ENCODE measurements at places on chromosomes 12 and 14.

GRCh38 chr12:100239589-100239988, 27.3 kb downstream of the DEPDC4 start:
- no peak for DNase-seq

DNA sequence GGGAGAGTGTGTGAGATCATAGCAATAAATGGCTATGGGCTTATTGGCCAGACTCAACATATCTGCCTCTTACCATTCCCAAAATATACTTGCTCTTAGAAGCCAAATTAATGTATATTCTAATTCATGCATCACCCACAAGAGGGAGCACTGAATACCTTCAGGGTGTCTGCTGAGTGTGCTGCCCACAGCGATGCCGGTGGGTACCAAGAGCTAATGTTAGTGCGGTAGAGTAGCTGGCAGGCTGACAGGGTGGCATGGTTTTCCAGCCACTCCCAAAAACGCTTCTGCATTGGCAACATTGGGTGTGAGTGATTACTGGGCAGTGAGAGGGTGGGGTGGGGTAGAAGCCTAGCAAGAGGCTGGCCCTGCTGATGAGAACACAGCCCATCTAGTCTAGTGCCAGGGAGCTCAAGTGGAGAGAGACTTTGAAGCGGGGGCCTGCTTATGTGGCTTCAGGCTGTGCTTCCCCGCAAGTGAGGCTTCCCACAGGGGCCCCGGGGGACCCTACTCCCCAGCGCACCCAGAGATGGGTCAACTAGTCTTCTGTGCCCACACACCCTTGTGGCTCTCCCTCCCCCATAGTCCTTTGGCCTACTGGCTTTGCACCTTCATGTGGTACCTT, 9.2 kb upstream of the PLEKHD1 start:
- no peak for DNase-seq

DNA sequence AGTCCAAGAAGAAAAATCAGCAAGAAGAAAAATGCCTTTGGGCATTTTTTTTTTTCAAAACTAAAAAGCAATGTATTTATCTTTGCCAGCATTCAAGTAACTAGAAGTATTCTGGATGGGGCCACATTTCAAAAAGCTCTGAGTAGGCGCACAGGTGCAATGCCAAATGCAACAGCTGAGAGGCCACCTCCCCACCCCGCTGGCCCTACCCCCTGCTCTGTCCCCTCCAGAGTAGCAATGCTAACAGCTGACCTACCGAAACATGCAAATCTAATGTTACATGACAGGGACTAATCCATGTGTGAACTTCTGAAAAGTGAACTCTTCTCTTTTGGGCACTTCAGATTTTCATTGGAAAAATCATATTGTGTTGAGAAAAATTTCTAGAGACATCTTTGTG, 153.7 kb upstream of the SLC38A2 start:
- no peak for DNase-seq

DNA sequence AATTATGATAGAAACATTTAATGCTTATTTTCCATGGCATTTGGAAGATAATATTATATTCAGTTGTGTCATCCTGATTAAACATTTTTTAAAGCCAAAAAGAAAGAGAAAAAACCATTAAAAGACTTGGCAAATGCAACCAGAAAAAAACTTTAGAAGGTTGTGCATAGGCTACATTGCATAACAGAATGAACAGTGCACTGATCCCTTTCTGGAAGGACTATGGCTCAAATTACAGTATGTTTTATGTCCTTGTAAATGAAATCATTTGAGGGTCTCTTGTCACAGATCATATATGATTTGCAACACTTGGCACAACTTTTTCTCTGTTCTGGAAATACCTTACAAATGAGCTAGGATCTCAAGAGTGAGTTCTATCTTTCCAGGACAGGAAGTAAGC, 275.2 kb upstream of the FLRT2 start:
- peak; percentile 62 for DNase-seq

DNA sequence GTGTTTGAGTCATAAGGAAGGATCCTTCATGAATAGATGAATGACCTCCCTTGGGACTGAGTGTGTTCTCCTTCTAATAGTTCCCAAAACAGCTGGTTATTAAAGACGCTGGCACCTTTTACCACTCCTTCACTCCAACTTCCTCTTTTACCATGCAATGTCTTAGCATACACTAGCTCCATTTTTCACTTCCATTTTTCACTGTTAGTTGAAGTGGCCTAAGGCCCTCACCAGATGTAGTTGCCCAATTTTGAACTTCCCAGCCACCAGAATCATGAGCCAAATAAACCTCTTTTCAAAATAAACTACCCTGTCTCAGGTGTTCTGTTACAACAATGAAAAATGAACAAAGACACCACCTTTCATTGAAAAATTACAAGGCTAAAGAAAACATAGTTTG, 64.7 kb downstream of the GPR65 start:
- no peak for DNase-seq

DNA sequence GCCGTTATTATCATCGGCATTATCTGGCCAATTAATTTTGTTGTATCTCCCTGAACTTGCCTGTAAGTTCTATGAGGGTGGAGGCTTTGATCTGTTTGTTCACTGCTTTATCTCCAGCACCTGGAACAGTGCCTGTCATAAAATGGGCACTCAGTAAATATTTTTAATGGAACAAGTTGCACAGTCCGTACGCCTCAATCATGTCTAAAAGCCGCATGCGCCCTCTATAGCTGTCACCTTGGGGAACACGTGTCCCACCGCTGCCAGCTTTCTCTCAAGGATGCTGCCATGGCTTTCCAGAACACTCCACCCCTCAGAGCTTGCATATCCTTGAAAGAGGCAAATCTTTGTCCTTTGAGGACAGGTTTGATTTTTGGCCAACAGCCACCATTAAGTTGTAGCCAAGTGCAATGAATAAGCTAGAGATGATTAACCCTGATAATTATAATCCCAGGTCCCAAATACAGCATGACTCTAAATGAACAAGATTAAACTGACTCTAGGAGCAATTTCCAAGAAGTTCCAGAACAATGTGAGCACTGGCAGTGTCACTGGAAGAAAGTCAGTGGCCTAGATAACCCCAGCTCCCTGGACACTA, 55.1 kb downstream of the ERH start:
- no peak for DNase-seq

GRCh38 chr12:130765186-130765659, 49.1 kb upstream of the RIMBP2 start:
- DNase-seq = peak; percentile 43

DNA sequence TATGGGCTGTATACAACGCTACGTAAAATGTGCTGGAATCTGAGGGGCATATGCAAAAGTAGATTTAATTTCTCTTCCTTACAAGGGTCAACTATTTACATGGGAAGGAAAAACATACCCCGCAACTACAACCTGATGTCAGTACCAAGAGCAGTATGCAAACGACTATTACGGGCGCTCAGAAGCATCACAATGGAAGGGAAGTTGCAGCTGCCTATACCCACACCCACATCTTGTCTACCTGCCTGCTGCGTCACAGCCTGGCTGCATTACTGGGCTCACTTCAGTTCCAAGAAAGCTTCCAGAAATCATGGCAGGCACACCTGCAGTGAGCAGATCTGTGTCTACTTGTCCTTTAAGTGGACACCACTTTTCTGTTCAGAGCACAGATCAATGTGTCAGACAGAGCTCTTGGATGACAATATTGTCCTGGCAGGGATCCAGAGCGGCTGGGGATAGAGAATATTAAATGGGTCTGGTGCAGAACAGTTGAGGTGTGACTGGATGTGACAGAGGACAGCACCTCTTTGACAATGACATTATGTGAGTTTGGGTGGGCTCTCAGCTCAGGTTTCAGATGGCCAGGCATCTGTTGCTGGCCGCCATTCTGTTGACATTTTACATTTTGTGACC, 41.5 kb upstream of the GNG2 start:
- no peak for DNase-seq

DNA sequence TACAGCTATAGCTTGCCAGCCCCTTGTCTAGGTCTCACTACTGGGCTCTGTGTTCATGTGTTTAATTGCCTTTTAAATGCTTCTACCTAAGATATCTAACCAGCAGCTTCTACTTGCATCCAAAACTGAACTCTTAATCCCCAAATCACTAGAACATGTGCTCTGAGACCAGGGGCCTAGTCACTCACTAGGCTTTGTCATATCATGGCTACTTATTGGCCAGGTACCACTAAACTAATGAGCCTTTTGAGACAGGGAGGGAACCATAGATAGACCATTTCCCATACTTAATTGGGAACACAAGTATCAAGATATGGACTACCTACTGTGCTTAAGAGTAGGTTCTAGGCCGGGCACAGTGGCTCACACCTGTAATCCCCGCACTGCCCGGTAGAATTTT, 6.5 kb downstream of the HSP90B1 start:
- no peak for DNase-seq

DNA sequence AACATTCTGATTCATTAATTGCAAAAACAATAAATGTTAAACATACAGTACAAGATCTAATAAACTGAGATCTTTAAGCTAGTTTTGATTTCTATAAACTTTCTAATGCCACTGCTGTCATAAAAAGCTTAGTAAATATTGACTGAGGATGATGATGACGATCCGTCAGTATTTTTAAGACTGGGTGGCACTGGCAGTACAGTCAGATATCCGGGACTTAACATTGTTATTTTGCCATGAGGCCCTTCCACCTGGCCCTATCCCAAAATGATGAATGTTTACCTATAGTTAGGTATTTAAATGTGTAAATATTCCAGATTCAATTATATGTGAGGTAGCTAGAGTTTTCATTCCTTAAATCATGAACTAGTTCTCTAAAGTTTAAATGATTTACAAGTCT, 158.5 kb downstream of the FOXA1 start:
- DNase-seq = no peak

GRCh38 chr14:31484754-31485153, 3.1 kb downstream of the GPR33 start:
- DNase-seq = no peak

DNA sequence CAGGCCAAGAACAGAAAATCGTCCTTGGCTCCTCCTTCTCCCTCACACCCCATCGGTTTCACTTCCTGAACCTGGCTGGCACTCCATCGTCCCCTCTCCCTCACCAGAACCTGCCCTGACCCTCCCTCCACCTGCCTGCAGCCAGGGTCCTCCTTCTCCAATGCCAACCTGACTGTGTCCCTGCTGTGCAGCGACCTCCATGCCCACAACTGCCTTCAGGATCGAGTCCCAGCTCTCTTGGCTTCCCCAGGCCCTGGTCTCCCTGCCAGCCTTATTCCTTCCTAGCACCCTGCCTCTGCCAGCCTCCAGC, 19.8 kb downstream of the HVCN1 start:
- no peak for DNase-seq

GRCh38 chr12:71392521-71393145, 47.0 kb upstream of the LGR5 start:
- DNase-seq = peak; percentile 82

- DNase-seq = peak; percentile 76
Observed at GRCh38 chr12:56931474-56931978, 2.7 kb downstream of the SDR9C7 start.

DNA sequence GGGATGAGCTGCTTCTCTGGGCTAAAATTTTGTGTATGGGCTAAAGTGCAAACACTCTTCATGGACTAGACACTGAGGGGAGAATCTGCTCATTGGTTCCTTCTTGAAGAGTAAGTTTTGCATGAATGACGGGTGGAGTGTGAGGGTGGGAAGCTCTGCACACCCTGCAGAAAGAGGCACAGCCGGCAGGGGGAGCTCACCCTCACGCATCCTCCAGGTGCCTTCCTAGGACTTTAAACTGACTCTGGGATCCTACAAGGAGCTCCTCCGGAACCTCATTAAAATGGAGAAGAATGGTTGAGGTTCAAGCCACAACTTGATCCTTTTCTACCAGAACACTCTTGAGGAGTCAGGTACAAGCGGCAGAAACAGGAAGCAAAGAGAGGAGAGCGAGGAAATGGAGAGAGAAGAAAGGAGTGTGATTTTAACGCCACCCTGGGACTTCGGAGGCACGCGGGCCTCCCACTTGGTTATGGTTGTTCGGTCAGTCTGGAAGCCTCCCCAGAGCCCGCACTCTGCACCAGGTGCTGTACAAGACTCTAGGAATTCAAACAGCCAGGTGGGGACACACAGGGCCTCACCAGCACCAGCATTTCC, 87.5 kb downstream of the SETD3 start:
- peak; percentile 45 for DNase-seq

DNA sequence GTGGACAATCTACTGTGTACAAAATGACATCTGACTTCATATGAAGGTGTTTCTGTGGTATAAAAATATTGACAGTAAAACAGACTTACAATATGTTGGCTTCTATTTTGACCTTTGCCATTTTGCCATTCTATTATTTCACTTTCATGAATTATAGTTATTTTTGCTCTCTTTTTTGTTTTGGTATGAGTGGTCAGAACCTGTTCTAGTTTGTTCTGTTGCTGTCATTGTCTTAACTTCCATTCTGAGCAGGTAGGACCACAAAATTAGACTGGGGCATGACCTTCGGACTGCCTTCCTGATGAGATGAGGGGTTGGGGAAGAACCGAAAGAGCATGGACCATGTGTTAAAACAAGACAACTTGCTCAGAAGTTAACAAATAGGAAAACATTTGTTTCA, 36.5 kb upstream of the IFNG-AS1 start:
- DNase-seq = no peak

GRCh38 chr12:95643256-95643655, 92.0 kb upstream of the USP44 start:
- DNase-seq = no peak

GRCh38 chr12:6552140-6552551, 3.7 kb downstream of the IFFO1 start:
- DNase-seq = peak; percentile 57

DNA sequence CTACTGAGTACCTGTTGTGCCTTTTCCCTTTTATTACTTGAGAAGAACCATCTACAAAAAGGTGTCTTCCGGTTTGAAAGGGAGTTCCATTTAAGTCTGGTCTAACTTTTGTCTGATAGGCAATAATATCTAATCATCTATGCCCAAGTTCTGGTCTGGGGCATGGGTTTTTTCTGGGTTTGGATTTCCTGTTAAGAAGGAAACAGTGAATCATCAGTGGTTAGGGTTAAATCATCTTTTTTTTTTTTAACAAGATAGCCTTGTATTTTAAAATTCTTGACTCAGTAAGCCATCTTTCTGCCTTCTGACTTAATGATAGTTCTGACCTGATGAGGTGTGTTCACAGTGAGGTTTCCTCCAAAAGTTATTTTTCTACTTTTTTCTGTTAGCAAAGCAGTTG, 29.3 kb upstream of the CPNE8 start:
- DNase-seq = no peak

DNA sequence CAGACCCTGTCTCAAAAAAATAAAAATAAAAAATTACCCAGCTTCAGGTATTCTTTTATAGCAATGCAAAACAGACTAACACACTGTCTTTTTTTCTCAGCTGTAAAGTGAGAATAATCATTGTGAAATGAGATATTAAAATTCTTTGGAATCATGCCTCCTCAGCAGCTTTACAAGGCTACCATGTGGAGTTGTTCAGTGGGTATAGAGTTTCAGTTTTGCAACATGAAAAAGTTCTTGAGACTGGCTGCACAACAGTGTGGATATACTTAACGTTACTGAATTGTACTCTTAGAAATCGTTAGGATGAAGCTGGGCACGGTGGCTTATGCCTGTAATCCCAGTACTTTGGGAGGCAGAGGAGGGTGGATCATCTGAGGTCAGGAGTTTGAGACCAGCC, 15.7 kb upstream of the MAPKAPK5 start:
- DNase-seq = peak; percentile 81
